HFFc6 (cell line): ENCODE measurements at places on chromosomes 1 and 21.
A peak's percentile ranks its signal among the peaks of the same experiment; 100 is the strongest.

DNA sequence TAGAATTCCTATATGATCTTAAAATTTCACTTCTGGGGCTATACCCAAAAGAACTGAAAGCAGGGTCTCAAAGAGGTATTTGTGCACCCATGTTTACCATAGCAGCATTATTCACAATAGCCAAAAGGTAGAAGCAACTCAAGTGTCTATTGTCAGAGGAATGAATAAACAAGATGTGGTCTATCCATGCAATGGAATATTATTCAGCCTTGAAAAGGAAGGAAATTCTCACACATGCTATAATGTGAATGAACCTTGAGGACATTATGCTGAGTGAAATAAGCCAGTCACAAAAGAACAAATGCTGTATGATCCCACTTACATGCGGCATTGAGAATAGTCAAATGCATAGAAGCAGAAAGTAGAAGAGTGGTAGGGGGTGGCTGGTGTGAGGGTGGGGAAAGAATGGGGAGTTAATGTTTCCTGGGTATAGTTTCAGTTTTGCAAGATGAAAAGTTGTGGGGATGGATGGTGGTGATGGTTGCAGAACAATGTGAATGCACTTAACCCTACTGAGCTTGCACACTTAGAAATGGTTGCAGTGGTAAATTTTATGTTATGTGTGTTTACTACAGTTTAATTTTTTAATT lies 122.4 kb downstream of the TOMM20 start:
- H3K27me3 ChIP-seq = peaks cover 5% of the 10 kb centered on the region
- no peak for DNase-seq
- no peak overlapping the region for H3K4me3 ChIP-seq
- H3K36me3 ChIP-seq = peaks cover 4% of the 10 kb centered on the region; the same call in 1 of the 2 replicates

GRCh38 chr1:100184536-100184935 lies 6.5 kb upstream of the LRRC39 start:
- no peaks in the 10 kb centered on the region for H3K27me3 ChIP-seq
- no peak overlapping the region for H3K4me3 ChIP-seq
- DNase-seq = no peak
- no peaks in the 10 kb centered on the region for H3K36me3 ChIP-seq
- H3K27ac ChIP-seq = no peak overlapping the region

GRCh38 chr1:193184776-193185175 lies 1.6 kb downstream of the B3GALT2 start:
- H3K27ac ChIP-seq = no peak overlapping the region

DNA sequence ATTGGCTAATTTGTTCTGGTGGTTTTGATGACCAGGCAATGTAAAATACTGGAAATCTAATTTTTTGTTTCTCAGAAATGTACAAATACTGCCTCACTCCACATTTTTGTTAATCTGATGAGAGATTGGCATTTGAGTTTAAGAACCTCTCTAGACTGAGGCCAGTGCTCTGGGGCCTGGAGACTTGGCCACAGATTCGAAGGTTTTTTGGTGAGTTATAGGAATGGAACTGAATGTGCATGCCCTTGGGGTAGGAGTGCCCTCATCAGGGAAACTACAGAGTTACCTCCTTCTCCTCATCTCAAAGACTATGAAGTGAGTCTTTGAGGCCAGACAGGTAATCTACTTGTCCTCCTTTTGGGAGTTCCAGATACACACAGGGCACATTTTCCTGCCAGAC lies 347.9 kb downstream of the LTN1 start:
- peaks cover 15% of the 10 kb centered on the region for H3K36me3 ChIP-seq
- H3K27me3 ChIP-seq = no peaks in the 10 kb centered on the region
- no peak overlapping the region for H3K4me3 ChIP-seq
- H3K27ac ChIP-seq = peak overlapping the region; percentile 38; the same call in 1 of the 2 replicates
- peak; percentile 41 for DNase-seq
